CD4-positive, alpha-beta T cell treated with Interleukin-17A for 1 hour (primary cell): ENCODE measurements at places on chromosomes 2 and 18.

GRCh38 chr2:234266952-234267351 is 216.4 kb downstream of the SPP2 start:
- DNase-seq: no peak

DNA sequence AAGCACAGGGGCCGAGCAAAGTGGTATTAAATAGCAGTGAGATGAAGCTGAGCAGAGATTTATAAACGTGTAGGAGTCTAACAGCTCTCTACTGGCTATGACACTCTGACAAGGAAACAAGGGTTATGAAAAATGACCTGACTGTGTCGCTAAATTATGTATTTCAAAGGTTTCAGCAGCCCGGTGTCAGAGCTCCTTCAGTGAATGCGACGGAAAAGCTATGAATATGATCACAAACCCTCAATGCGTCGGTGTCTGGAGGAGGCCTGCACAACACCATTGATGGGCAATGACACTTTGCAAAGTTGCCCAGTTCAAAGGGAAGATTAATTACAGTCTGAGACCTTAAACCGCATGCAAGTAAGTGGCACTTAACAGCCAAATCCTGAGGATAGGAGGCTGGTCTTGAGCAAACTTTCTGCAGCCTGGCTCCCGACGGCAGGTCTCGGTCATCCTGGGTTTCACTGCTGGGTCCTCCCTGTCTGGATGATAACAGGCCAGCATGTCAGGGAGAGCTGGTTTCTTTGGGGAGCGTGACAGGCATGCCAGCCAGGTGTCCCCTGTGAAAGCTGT is 615.1 kb upstream of the SALL3 start:
- DNase-seq: no peak

- DNase-seq: no peak
These were observed at the start of gene B4GALT6 for GRCh38 chr18:31684279-31685096. Gene B4GALT6, minus strand, starts transcription at chr18:31684581. Its CDS starts 155 bp downstream, at chr18:31684426.

- DNase-seq: no peak
These were observed 1.4 kb downstream of the ACTR1B start for GRCh38 chr2:97662386-97662894.

DNA sequence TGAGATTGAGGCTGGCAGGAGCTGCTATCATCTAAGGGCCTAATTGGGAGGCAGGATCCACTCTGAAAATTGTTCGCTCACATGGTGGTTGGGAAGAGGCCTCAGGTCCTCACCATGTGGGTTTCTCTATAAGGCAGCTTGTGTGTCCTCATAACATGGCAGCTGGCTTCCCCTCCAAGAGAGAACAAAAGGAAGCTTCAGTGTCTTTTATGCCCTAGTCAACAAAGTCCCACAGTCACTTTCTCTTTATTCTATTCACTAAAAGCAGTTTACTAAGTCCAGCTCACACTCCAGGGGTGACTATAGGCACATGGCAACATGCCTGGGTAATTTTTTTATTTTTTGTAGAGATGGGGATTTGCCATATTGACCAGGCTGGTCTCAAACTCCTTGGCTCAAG is 5.8 kb upstream of the ITGAV start:
- no peak for DNase-seq

DNA sequence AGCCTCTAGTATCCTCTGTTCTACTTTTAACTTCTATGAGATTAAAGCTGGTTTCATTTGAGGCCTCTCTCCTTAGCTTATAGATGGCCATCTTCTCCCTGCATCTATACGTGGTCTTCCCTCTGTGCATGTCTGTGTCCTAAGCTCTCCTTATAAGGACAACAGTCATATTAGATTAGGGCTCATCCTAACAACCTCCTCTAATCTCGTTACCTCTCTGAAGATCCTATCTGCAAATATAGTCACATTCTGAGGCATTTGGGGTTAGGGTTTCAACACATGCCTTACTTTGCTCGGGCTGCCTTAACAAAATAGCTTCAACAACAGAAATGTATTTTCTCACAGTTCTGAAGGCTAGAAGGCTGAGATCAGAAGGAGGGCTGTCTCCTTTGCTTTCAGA is 11.6 kb upstream of the APOB start:
- no peak for DNase-seq

DNA sequence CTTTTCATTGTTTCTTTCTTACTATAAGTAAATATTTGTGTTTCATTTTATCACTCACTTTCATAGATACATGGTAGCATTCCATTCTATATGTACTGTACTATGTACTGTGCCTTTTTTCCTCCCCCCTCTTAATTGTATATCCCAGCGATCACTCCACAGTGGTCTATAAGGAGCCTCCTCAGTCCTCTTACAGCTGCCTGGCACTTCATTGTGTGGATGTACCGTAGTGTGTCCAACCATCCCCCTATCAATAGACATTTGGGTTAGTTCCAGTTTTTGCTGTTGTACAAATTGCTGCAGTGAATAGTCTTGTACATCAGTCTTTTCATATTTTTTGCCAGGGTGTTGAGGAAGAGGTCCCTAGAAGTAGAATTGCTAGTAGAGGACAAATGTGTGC is 21.4 kb upstream of the DRC1 start:
- no peak for DNase-seq

- no peak for DNase-seq
These were observed 460.2 kb downstream of the LRATD1 start for GRCh38 chr2:15092691-15093090.

DNA sequence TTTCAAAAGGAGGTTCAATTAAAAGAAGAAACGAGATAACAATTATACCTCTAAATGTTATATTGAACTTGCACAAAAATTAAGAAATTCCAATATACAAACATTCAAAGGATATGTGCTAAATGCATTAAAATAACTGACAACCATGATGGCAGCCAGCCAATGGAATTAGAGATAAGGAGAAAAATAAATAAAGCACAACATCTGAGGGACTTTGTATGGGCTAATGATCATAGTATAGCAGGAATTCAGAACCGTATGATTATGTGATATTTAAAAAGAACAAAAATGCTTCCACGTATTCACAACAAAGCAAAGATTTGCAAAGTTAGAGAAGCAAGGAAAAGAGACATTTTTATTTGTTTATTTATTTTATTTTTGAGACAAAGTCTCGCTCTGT is 1103.0 kb downstream of the CBLN2 start:
- DNase-seq: no peak

DNA sequence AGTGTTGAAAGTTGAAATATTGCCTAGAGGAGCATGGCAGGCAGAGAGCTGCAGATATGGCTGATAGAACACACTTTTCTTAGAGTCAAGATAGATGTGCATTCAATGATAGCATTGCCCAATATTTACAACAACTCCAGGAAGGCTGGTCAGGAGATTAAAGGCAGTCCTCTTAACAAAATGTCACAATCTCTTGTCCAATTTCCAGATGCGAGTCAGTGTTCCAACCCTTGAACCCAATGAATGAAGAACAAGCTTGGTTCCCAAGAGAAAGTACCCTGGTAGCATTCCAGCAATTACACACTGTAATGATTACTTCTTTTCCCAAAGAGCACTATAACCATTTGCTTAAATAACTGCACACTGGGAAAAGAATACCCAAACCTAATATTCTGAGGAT is 839.4 kb upstream of the VRK2 start:
- DNase-seq: no peak
